CMK (cell line): ENCODE measurements at places on chromosomes 6 and 20.
A peak's percentile ranks its signal among the peaks of the same experiment; 100 is the strongest.

GRCh38 chr20:58551631-58552030 lies 36.4 kb upstream of the APCDD1L start:
- no peak for DNase-seq

GRCh38 chr6:7144872-7145584 lies 37.3 kb downstream of the RREB1 start:
- DNase-seq, result no peak

GRCh38 chr20:38730989-38731737 lies 6.9 kb downstream of the SLC32A1 start:
- DNase-seq, result peak; percentile 14

DNA sequence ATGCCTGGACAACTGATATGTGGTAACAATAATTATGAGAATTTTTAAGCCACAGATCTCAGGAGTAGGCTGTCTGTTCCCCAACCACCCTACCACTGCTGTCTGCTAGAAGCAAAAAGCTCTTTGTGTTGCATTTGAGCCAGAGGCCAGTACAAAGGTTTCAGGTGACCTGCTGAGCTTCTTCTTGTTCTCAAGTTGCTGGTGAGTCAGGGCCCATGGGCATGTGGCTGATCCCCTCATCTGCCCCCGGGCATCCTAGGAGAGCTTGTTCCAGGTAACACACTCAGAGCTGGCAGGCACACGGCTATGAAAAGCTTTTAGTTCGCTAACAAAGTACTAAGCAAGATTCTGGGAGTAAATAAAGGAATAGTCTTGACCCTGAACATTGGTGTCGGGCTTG lies 285.3 kb downstream of the CDC5L start:
- DNase-seq, result no peak

- DNase-seq, result no peak
Measured at GRCh38 chr6:134312038-134312660, 5.8 kb downstream of the SGK1 start.
